ENCODE measurements at places on chromosomes 2 and 18.

GRCh38 chr2:214574084-214574781 is 163.4 kb downstream of the VWC2L start:
- no peak for ATAC-seq

DNA sequence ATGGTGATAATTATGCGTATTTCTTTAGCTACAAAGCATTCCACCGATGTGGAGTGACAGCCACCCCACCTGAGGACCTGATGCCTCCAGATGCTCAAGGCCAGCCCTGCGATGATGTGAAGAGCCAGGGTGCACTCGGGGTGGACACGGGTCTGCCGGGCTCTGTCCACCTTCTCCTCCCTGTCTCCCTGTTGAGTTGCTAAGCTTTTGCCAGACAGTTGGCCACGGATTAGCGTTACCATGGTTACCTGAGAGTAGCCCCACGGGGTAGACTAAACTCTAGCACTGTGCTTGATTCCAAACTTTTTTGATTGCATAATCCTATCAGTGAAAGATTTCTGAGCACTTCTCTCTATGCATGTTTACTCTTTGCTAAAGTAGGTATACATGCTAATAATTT is 86.2 kb downstream of the SMIM21 start:
- ATAC-seq = no peak

- ATAC-seq = no peak
Measured at GRCh38 chr2:200743042-200743676, 68.6 kb upstream of the BZW1 start.

- no peak for ATAC-seq
Measured at GRCh38 chr18:9696112-9696511, 12.0 kb upstream of the RAB31 start.

- no peak for ATAC-seq
Measured at GRCh38 chr18:78903436-78904178, 76.0 kb upstream of the SALL3 start.
